CD4-positive, alpha-beta T cell treated with Interleukin-6 at 100 ng/mL for 8 hours (primary cell): ENCODE measurements at places on chromosomes 7 and 10.

DNA sequence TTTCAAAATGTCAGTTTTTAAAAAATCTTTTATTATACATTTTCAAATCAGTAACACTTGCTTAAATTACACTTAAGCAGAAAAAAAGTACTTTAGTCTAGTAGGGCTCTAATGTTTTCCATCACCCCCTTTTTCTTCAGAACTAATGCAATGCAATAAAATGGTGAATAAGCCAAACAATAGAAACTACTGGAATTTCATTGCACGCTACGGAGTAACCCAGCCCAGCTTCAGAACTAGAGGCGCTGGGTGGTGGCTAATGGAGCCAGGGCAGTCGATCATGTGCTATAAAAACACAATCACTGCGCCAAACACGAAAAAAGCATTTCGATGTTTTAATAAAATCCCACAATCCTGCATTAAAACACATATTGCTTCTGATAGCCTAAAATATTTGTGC, 59.9 kb upstream of the ODAD2 start:
- no peak for DNase-seq

DNA sequence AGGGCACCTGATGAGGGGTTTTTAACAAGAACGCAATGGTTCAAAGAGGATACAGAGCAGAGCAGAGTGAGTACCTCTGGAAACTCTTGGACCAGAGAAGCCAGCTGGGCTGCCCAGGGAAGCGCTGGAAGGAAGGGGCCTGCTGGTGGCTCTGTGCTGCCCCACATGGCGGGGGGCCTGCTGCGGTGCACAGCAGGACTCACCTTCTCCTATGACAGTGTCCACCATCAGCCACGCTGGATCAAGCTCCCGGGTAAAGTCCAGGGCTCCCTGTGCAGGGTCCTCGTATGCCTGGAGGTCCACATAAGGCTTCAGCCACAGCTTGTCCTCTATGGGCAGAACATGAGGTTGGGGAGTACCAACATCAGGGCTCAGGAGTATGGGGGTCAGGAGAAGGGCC, 12.5 kb downstream of the EPHA1 start:
- no peak for DNase-seq

- DNase-seq, result peak; percentile 68
Measured at GRCh38 chr7:74094224-74095101, 10.9 kb downstream of the LIMK1 start.

DNA sequence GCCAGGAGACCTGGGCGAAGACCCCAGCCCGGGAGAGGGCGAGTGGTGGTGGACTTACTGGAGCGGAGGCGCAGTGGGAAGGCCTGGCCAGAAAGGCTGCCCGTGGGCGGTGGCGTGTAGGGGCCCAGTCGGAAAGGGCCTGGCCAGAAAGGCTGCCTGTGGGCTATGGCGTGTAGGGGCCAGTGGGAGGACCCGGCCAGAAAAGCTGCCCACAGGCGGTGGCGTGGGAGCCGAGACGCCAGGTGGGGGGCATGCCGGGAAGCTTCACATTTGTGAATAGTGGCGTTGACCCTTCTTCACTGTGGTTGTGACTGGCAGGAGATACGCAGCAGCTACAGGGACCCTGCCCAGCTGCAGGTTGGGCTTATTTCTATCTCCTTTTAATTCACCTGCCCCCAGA, 72.9 kb downstream of the DYNC2I1 start:
- no peak for DNase-seq

DNA sequence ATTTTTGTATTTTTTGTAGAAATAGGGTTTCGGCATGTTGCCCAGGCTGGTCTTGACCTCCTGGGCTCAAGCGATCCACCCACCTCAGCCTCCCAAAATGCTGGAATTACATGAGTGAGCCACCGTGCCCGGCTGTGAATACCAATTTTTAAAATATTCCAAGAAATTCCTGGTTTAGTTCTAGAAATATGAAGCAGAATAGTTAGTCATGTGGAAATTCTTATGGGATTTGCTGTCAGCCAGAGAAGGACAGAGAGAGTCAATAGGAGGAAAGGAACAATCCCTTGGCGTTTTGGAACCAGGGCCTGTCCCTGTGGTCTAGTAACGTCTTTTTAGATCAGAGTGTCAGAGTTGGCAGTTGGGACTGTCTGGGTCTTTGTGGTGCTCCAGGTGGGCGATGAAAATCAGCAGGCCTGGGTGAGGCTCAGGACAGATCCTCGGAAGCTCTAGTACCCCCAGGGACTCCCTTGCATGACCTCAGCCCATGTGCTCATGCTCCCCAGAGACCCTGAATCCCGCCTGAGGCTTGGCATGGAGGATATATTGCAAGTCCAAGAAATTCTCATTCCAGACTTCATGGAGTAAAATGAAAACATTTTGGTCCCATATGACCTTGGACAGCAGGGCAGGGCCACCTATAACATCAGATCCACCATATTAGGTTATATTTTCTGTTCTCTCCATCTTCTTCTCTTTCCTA, 7.8 kb downstream of the NODAL start:
- DNase-seq, result no peak

DNA sequence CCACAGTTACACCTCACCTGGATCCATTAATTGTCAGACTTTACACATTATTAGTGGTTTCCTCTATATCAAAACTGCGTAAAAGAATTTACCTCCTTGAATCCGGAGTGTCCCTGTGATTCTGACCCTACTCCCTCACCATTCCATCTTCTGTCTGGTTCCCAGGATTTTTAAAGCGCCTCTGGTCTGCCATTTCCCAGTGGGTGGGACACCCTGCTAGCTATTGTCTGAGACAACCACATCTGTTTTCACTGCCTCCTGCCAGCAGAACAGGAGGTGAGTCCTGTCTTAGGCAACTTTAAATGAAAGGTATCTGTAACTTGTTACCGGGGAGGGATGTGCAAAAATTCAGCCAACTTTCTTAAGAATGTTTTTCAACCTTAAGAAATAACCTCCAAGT, 2.3 kb downstream of the MACROH2A2 start:
- no peak for DNase-seq

DNA sequence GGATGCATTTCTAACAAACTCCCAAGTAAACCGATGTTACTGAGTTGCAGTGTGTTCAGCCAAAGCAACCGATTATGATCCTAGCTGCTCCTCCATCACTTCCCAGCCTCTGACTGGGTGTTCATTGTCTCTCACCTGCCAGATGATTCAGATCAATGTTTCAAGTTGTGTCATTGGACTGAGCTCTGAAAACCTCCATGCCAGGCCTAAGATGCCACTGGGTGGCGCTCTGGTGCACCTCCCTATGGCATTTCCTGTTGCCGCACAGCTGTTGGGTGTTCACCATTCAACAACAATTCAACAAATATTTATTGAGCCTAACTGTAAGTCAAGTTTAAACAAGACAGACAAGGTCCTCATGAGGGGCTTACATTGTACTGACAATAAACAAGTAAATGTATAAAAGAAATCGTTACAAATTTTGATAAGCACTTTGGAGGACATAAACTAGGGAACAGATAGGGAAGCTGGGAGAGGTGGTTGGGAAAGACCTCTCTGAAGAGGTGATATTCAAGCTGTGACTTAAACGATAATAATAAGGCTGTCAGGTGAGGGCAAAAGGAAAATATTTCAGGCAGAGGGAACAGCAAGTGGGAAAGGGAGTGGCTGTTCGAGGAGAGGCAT, 22.8 kb downstream of the RGR start:
- DNase-seq, result peak; percentile 43

- no peak for DNase-seq
Measured at GRCh38 chr10:124614003-124614659, 130.0 kb downstream of the FAM53B start.

GRCh38 chr10:70879207-70879606, 9.2 kb downstream of the PCBD1 start:
- no peak for DNase-seq

DNA sequence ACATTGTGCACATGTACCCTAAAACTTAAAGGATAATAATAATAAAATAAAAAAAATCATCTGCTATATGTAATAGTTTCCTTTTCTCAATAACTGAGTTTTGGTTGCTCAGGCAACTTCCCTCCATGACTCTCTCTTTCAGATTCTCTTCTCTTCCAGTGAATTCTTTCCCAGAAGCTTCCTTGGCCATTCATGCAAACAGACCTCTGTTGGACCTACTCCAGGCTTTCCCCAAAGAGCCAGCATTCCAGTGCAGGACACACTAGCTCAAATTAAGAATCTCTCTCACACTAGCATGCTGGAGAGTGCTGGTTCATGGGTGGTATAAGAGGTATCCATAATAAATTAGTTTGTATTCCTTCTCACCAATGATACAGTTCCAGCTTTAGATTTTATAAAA, 31.0 kb upstream of the ZEB1 start:
- no peak for DNase-seq

DNA sequence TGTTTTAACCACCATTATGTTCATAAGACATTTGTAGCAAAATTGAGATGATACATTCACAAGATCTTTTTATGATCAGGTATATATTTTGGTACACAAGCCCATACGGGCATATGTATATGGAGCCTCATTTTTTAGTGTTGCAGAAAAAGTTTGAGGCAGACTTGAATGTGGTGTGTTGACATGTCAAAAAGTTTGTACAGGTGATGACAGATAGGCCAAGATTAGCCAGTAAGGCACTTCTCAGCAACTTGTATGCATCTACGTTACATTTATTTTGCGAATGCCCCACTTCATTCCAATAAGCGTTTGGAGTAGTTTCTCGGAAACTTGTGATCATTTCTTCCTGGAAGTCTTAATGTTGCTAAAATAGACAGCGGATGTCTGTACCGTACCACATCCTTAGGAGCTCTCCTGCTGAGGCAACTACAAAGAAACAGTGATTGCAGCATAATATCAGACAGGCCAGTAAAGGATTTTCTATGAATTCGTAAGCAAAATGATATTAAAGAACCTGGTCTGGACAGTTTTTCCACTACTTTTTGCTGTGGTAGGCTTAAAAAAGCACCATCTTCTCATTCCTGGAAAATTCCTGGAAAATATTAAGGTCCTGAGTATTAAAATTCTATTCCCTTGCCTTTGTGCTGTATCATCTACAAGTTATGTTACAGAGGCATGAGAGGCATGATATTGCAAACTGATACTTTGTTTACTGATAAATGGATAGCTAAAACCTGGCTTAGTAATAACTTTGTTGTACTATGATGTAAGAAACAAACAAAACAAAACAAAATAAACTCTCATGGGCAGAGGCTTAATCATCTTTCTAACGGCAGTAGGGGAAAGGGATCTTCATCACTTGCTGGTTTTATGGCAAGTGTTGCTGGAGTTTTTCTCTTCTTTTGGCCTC, 153.6 kb downstream of the HDAC9 start:
- DNase-seq, result peak; percentile 1

DNA sequence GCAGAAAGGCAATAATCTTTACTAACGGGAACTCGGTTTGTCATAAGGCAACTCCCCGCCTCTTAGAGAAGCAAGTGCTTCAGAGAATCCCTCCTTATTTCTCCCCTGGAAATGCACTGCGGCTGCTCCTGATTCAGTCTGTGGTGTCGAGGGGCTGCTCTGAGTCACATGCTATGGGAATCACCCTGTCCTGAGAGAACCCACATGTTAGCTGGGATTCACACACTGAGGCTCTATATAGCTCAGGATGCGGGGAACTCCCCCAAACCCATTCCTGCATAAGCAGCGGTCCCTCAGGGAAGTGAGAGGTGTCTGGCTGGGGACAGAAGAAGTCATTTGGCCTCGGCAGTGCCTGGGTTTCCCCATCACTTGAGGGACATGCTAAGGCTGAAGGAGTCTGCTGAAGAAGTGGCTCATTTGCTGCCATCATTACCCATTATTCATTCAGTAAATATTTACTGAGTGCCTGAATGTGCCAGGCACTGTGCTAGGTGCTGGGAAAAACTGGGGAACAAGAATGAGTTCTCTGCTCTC, 87.5 kb downstream of the ATXN7L1 start:
- no peak for DNase-seq

- DNase-seq, result no peak
Measured at GRCh38 chr10:118173296-118173695, 126.6 kb upstream of the RAB11FIP2 start.

DNA sequence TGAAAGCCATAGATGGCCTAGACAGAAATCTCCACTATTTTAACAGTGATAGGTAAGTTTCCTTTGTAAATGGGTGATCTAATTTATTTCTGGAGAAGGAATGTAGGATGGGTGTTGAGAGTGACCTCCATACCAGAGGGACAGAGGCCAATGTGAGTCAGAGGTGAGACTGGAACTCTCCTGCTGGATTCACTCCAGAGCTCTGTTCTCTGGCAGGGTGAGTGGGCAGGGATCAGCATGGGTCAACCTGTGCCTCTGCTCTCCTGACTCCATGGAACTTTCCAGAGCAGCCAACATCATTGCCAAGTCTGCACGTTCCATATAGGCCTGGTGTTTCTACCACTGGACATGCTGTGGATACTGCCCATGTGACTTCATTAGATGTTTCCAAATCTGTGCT, 11.4 kb downstream of the AKR1C3 start:
- DNase-seq, result no peak

DNA sequence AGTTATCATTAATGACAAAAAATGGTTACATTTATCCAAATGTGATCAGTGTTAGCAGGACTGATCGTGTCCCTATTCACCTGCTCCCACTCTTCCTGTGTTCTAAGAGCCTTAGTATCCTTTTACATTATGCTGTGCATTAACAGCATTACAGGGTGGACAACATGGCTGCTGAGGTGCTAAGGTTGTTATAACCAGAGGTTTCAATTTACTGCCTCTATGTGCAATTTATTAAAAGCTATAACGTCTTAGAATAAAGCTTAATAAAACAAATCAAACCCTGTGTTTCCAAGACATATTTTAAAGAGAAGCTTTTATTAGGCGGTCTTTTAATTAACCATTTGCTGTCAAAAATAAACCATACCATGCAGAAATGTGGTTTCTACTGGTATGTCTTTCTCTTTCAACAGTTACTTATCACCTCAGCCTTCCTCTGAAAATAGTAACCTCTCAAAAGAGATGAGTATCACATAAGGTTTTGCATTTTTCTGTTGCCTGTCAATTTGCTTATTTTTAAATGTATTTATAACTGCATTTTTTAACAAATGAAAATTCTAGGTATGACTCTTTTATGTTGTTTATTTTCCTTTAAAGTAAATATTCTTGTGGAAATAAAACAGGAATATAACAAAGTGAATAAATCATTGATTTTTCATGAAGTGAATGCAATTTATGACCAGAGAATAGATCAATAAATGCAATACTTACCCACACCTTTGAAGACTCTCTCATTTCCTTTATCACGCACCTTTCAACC, 849.8 kb upstream of the SORCS1 start:
- DNase-seq, result no peak

GRCh38 chr7:119761776-119762175, 511.2 kb upstream of the KCND2 start:
- DNase-seq, result no peak

- no peak for DNase-seq
Measured at GRCh38 chr10:68861253-68861652, 33.9 kb downstream of the STOX1 start.

- no peak for DNase-seq
Measured at GRCh38 chr7:87506246-87507180, 31.0 kb upstream of the ABCB4 start.
